ENCODE measurements at places on chromosomes 13 and 19.

- ATAC-seq: no peak
Measured at GRCh38 chr19:40089462-40089861, 1.3 kb downstream of the ZNF780A start.

DNA sequence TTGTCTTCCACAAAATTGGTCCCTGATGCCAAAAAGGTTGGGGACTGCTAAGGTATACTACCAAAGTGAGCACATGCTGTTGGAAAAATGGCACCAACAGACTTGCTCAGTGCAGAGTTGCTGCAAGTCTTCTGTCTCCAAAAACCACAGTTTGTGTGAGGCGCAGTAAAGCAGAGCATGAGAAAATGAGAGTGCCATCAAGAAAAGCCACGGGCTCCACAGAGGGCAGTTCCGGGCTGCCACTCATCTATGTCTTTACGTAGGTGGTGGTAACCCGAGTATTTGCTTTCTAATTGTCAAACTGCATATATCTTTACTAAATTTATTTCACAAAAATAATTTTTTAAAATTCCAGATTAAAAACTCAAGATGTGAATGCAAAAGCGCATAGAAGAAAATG, 123.8 kb downstream of the RNF17 start:
- ATAC-seq: peak; percentile 87

DNA sequence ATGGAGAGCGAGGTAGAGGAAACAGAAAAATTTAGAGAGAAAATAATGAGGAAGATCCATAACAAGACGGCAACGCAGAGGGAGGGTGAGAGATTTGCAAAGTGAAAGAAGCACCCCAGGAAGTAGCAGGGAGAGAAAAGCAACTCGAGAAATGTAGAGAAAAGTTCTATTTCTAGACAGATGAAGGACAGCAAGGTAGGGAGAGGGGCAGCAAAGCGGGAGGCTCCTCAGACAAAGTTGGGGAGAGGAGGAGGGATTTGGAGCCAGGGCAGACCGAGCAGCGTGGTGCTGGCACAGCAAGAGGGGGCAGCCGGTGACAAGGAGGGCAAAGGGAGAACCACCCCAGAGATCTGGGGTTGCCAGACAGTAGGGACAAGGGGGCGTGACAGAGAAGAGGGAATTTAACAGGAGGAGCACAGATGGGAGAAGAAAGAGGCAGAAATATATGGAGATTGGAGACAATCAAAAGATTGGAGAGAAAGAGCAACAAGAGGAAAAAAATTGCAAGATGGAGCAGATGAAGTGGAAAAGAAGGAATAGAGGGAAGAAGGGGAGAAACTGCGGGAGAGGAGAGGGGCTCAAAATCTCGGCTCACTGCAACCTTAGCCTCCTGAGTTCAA, 989 bp downstream of the ZNF766 start:
- no peak for ATAC-seq

GRCh38 chr13:73138276-73138637, 79.5 kb downstream of the KLF5 start:
- ATAC-seq: no peak

DNA sequence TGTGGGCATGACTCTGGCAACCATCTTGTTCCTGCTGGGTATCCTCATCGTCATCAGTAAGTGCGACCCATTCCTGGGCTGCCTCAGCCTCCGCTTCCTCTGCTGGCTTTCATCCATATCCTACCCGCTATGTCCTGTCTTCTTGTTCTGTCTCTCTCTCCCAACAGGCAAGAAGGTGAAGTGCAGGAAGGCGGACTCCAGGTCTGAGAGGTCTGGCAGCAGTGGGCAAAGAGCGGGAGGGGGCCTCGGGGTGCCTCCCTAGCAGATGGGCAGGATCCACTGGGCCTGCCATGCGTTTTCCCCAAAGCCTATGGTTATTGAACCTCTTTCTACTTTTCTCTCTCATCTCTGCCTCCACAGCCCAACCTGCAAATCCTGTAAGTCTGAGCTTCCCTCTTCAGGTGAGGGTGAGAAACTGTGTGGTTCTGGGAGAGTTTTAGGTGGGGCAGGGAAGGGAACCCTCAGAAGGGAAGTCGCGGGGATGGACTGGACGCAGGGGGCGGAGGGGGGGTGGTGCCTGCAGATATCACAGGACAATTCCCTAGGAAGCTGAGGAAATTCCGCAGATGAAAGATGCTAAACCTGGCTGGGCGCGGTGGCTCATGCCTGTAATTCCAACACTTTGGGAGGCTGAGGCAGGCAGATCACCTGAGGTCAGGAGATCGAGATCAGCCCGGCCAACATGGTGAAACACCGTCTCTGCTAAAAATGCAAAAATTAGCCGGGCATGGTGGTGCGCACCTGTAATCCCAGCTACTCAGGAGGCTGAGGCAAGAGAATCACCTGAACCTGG, 3.1 kb upstream of the FXYD5 start:
- no peak for ATAC-seq

DNA sequence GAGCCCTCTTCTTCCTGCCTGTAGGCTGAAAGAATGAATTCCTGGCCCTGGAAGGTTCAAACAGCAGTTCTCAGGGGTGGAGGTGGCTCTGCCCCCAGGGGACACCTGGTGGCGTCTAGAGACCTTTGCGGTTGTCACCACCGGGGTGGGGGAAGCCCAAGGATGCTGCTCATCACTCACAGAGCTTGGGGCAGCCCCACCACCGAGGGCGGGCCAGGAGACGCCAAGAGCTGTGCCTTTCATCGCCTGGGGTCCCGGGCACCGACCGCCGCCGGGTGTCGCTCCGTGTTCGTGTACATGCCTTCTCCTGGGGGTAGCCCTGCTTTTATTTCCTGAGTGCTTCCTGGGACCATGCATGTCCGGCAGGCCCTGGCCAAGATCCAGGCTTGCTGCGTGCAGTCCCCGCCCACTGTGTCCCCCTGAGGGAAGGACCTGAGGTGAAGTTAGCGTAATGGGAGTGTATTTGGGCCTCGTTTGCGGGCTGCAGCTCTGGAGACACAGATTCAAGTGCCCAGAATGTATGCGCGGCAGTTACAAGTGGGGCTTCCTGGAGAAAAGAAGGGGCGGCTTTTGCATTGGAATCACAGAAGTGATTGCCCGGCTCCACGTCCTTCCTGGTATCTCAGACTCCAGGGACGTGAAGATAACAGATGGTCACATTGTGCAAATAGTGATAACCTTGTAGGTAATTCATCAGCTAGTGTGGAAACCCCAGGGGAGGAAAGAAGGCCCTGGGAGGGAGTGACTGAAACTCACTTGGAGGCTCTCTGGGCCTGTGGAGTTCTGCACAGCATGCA, 7.8 kb downstream of the DOT1L start:
- ATAC-seq: peak; percentile 83

DNA sequence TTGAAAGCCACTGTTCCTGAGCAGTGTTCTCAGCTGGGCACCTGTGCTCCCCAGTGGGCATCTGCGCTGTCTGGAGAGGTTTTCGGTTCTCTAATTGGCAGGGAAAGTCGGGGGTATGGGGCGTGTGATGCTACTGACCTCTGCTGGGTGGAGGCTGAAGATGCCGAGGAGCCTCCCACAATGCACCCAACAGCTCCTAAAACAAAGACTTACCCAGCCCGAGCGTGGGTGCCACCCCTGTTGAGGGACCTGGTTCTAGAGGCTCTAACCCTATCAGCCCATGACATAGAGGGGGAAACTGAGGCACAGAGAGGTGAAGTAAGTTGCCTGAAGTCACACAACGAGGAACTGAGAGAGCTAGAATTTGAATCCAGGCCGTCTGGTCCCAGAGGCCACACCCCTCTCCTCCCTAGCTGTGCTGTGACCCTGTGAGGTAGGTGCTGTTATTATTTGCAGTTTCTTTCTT, 2.3 kb downstream of the SPACA4 start:
- ATAC-seq: peak; percentile 91

- ATAC-seq: no peak
Measured at GRCh38 chr13:50085063-50085462, 69.8 kb downstream of the KCNRG start.

GRCh38 chr13:95624020-95624419, 20.5 kb downstream of the DZIP1 start:
- ATAC-seq: peak; percentile 37

DNA sequence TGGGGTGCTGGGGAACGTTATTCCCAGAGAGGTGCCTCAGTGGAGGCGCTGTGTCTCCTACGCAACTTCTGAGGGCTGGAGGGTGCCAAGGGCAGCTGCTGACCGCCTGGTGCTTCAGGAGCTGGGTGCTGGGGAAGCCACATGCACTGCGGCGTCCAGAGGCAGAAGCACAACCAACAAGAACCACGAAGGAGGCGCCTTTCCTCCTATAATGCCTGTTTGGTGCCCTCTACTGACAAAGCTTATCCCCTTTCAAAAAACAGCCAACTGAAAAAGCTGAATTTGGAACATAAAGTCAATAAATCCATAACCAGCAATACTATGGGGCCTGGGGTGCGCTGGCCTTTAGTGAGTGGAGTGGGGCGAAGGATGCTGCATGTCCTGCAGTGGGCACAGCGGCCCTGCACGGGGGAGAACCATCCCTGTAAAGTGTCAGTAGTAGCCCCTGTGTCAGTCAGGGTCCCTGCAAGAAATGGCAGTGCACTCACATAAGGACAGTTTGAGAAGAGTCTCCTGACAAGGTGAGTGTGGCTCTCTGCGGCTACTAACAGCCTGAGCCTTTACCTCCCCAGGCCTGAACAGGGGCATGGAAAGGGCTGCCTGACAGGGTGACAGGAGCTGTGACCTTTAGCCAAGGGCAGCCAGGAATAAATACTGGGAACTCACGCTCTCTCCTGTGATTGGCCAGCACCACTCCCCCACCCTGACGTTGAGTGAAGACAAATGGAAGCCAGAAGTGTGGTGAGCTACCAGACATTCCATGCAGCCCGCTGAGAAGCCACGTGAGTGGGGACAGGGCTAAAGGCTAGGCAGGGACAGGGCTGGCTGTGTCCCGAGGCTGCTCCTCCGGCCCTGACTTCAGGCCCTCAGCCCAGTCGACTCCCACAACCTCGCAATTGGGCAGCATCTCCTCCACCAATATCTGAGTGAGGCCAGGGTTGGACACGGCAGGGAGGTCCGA, 4.5 kb upstream of the B3GNT8 start:
- no peak for ATAC-seq

DNA sequence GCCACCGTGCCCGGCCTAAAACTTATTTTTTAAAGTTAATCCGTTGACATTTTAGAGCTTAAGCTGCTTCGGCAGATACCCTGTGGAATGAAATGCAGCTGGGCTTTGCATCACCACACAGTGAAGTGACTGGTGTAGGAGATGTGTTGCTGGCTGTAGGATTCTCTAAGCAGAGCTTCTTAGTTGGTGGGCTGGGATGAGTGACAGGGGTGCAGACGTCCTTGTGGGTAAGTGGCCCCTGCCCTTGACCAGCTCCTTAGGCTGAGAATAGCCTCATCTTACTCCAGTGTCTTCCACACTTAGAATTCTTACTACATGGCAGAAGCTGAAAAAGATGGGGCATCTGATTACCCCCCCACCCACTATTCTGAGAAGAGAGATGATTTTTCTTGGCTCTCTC, 11.6 kb downstream of the GATAD2A start:
- no peak for ATAC-seq

GRCh38 chr13:57552437-57552836, 79.1 kb upstream of the PCDH17 start:
- ATAC-seq: no peak

GRCh38 chr13:111906816-111907215, 160.1 kb upstream of the SOX1 start:
- no peak for ATAC-seq

DNA sequence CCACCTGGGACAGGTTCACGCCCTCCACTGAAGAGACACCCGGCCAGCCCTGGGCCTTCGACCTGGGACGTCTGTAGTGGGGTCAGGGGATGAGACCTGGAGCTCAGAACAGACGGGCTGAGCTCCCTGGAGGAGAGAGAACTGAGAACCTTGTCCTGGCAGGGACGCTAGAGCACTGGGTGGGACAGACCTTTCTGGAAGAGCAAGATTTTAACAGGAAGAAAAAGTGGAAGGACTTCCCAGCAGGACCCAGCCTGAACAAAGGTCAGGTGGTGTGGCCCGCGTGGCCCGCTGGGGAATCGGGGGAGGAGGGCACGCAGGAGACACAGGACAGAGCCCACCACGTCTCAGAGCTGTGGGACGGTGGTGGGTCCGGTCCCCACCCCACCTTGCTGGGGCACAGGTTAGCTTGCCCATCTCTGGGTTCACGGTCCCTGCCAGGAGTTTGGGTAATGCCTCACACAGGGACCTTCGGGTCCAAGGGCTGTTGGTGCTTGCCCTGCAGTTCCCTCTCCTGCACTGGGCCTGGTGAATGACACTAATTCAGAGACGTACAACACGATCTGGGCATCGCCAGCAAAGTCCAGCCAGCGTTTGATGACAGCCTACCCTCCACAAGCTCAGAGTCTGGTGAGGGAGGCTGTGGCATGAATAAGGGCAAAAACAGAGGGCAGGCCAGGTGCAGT, 1.2 kb upstream of the EFNA2 start:
- ATAC-seq: no peak

GRCh38 chr13:99299256-99299919, 7.8 kb downstream of the GPR183 start:
- ATAC-seq: no peak

- no peak for ATAC-seq
Measured at GRCh38 chr19:29413435-29413834, 112.4 kb upstream of the VSTM2B start.

GRCh38 chr13:40547591-40548315, 118.7 kb downstream of the FOXO1 start:
- peak; percentile 51 for ATAC-seq

GRCh38 chr19:12092956-12093355, 28.4 kb downstream of the ZNF844 start:
- ATAC-seq: no peak

DNA sequence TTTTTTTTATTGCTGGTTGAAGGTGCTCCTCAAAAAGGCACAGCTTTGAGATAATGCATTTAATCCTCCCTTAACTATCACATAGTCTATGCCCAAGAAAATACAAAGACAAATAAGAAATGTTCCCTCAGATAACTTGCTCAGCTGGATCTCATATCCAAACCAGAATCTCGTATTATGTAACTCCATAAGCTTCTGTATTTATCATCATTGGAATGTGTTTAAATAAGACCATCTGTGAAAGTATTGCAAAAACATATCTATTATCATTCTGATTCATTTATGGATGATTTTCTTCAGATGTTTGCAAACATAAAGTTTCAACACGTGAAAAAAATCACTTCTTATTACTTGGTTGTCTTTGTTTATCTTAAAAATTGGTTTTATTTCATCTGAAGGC, 190.9 kb downstream of the IRS2 start:
- ATAC-seq: no peak

DNA sequence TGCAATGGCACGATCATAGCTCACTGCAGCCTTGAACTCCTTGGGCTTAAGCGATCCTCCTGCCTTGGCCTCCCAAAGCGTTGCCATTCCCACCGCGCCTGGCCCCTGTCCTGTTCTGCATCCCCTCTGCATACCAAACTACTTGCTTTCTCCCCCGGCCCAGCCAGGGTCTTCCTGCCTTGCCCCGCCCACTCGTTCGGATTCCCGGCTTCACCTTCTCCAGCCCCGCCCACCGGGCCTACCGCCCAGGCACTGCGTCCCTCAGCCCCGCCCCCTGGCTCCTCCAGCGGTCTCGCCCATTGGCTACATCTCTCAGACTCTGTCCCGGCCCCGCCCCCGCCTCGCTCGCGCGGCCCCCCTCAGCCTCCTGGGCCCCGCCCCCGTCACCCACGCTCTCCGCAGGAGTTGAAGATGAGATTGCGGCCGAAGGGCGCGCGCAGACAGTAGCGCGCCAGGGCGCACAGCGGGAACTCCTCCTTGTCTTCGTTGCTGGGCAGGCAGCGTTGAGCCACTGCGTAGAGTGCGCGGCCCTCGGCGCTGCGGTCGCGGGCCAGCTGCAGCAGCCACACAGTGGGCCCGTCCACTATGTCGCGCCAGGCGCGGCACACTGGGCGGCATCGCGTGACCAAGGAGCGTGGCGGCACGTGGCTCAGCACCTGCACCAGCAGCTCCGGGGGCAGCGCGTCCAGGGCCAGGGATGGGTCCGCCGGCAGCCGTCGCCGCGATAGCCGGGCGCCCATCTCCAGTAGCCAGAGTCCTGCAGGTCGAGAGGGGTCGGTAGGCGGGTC, 19.0 kb downstream of the MRPS12 start:
- ATAC-seq: peak; percentile 92

Data from stimulated activated memory B cell treated with anti-CD40 and anti-IgM and Interleukin-4, amounts not matched to agents 10 μg/mL and 1 μg/mL and 100 μg/mL, for 72 hours (primary cell).